ENCODE measurements at places on chromosomes 12 and 14.

DNA sequence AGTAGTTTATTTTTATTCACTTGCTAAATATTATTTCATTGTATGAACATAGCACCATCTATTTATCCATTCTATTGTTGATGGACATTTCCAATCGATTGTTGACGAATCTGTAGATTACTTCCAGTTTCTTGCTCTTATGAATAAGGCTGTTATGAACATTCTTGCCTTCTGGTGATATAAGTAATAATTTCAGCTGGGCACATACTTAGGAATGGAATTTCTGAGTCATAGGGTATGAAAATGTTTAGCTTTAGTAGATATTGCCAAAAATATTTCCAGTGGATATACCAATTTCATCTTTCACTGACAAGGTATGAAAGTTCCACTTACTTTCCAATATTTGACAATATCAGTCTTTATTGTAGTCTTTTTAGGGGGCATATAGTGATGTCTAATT, 468.5 kb downstream of the ETNK1 start:
- peaks cover 3% of the 10 kb centered on the region for H3K4me1 ChIP-seq
- no peak for DNase-seq
- no peak overlapping the region for H3K4me3 ChIP-seq
- H3K27ac ChIP-seq: no peak overlapping the region

- H3K27ac ChIP-seq: no peak overlapping the region
- H3K4me3 ChIP-seq: no peak overlapping the region
- H3K4me1 ChIP-seq: peaks cover 5% of the 10 kb centered on the region
- H3K36me3 ChIP-seq: no peaks in the 10 kb centered on the region
Observed at GRCh38 chr14:65940056-65940735, 527.7 kb downstream of the FUT8 start.

- H3K27me3 ChIP-seq: no peaks in the 10 kb centered on the region
- H3K36me3 ChIP-seq: no peaks in the 10 kb centered on the region
- H3K27ac ChIP-seq: no peak overlapping the region
Observed at GRCh38 chr14:73058922-73059673, 764 bp downstream of the RBM25 start.

- DNase-seq: no peak
- H3K4me3 ChIP-seq: peak overlapping the region; percentile 93
- no peaks in the 10 kb centered on the region for H3K36me3 ChIP-seq
- H3K27ac ChIP-seq: peak overlapping the region; percentile 50
- H3K27me3 ChIP-seq: peaks cover 24% of the 10 kb centered on the region
- H3K4me1 ChIP-seq: peaks cover 34% of the 10 kb centered on the region
Observed at GRCh38 chr12:79688376-79689060, 2.2 kb downstream of the PAWR start.

GRCh38 chr12:83538361-83538965, 851.8 kb downstream of the TMTC2 start:
- DNase-seq: no peak
- H3K27ac ChIP-seq: no peak overlapping the region
- H3K27me3 ChIP-seq: no peaks in the 10 kb centered on the region
- H3K36me3 ChIP-seq: no peaks in the 10 kb centered on the region

- H3K36me3 ChIP-seq: peaks cover 10% of the 10 kb centered on the region
- no peaks in the 10 kb centered on the region for H3K27me3 ChIP-seq
- no peak overlapping the region for H3K4me3 ChIP-seq
- no peak for DNase-seq
Observed at GRCh38 chr14:31071151-31071550, 45.0 kb upstream of the STRN3 start.

- no peak overlapping the region for H3K27ac ChIP-seq
- no peak overlapping the region for H3K4me3 ChIP-seq
- H3K36me3 ChIP-seq: no peaks in the 10 kb centered on the region
- peaks cover 14% of the 10 kb centered on the region for H3K4me1 ChIP-seq
- H3K27me3 ChIP-seq: no peaks in the 10 kb centered on the region
- no peak for DNase-seq
Observed at GRCh38 chr12:67765776-67766766, 117.5 kb downstream of the DYRK2 start.

GRCh38 chr12:5343711-5344110, 88.2 kb upstream of the NTF3 start:
- H3K4me1 ChIP-seq: no peaks in the 10 kb centered on the region
- no peaks in the 10 kb centered on the region for H3K27me3 ChIP-seq
- no peak overlapping the region for H3K27ac ChIP-seq
- H3K36me3 ChIP-seq: no peaks in the 10 kb centered on the region
- H3K4me3 ChIP-seq: no peak overlapping the region
- DNase-seq: no peak

- H3K4me3 ChIP-seq: no peak overlapping the region
- H3K36me3 ChIP-seq: no peaks in the 10 kb centered on the region
- H3K27ac ChIP-seq: no peak overlapping the region
- H3K27me3 ChIP-seq: no peaks in the 10 kb centered on the region
- peaks cover 34% of the 10 kb centered on the region for H3K4me1 ChIP-seq
Observed at GRCh38 chr12:105485321-105485910, 154.9 kb downstream of the C12orf75 start.

DNA sequence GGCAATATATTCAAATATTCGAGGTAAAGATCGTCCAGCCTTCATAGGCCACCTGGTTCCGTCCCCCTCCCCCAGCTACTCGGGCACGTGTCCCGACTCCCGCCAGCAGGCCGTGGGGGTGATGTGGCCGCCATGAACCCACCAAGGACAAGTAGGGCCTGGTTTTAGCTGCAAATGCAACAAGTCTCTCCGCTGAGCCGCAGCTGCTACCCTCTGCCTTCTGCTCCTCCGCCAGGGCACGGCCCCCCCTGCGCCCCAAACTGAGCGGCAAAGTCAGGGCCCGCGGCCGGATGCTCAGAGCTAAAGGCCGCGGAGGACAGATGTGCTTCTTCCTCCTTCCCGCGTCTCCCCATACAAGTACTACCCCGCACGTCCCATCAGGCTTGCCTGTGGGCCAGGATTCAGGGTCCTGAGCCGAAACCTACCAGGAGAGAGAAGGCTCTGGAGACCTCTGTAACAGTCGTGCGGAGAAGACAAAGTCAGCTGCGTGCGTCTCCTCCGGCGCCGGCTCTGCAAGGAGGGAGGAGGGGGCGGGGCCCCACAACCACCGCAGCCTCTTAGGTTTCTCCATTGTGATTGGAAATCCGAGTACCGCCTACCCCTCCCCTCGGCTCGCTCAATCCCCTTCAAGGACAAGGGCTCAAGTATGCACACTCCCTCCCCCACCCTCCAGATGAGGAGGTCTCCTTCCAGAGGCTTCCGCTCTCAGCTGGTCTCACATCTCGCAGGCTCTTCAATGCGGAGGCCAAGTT, at the start of gene LDHB:
Gene LDHB (minus strand): TSS at position 517 of the 752 bp plus-strand sequence. CDS start 3,171 bp downstream, outside the sequence.
- H3K4me3 ChIP-seq: peak within 1 kb of the TSS; percentile 97
- peak within 1 kb of the TSS; percentile 100 for H3K27ac ChIP-seq
- H3K4me1 ChIP-seq: peaks cover 41% of the 10 kb centered on the region
- H3K27me3 ChIP-seq: no peaks in the 10 kb centered on the region
- H3K36me3 ChIP-seq: peaks cover 19% of the 10 kb centered on the region

- H3K36me3 ChIP-seq: no peaks in the 10 kb centered on the region
- peak; percentile 63 for DNase-seq
- H3K27ac ChIP-seq: no peak overlapping the region
Observed at GRCh38 chr14:88013750-88014349, 8.9 kb downstream of the GPR65 start.

DNA sequence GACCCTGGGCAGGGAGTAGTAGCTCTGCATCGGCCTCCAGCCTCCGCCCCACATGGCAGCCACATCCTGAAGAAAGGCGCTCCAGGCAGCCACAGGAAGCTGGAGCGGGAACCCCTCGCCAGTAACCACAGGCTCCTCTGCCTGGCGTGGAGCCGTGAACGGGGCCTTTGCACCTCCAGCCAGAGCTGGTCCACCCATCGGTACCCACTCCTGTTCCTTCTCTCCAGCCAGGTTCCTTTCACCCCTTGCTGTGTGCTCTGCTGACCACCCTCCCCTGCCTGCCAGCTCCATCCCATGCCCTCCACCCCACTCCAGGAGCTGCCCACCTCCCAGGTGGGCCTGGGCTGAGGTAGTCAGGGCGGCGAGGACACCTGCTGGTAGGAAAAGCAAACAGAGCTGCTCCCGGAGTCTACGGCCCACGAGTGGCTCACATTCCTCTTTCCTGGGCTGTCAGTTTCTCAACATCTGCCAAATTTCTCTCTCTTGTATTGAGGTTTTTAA, 2.7 kb downstream of the TGFB3 start:
- H3K4me3 ChIP-seq: peak overlapping the region; percentile 88
- no peaks in the 10 kb centered on the region for H3K36me3 ChIP-seq
- peaks cover 33% of the 10 kb centered on the region for H3K4me1 ChIP-seq
- peaks cover 17% of the 10 kb centered on the region for H3K27me3 ChIP-seq
- peak; percentile 31 for DNase-seq
- no peak overlapping the region for H3K27ac ChIP-seq

- no peaks in the 10 kb centered on the region for H3K27me3 ChIP-seq
- no peak overlapping the region for H3K4me3 ChIP-seq
- peaks cover 27% of the 10 kb centered on the region for H3K4me1 ChIP-seq
- no peak for DNase-seq
- no peaks in the 10 kb centered on the region for H3K36me3 ChIP-seq
Observed at GRCh38 chr12:120067084-120067869, 49.3 kb downstream of the RAB35 start.

GRCh38 chr12:115998119-115998633, 279.3 kb downstream of the MED13L start:
- H3K27me3 ChIP-seq: no peaks in the 10 kb centered on the region
- no peak for DNase-seq
- peaks cover 11% of the 10 kb centered on the region for H3K4me1 ChIP-seq
- no peak overlapping the region for H3K4me3 ChIP-seq
- peaks cover 7% of the 10 kb centered on the region for H3K36me3 ChIP-seq

GRCh38 chr12:96473394-96474093, 15.8 kb upstream of the CFAP54 start:
- H3K4me1 ChIP-seq: no peaks in the 10 kb centered on the region
- DNase-seq: no peak
- H3K27ac ChIP-seq: no peak overlapping the region
- H3K36me3 ChIP-seq: no peaks in the 10 kb centered on the region

DNA sequence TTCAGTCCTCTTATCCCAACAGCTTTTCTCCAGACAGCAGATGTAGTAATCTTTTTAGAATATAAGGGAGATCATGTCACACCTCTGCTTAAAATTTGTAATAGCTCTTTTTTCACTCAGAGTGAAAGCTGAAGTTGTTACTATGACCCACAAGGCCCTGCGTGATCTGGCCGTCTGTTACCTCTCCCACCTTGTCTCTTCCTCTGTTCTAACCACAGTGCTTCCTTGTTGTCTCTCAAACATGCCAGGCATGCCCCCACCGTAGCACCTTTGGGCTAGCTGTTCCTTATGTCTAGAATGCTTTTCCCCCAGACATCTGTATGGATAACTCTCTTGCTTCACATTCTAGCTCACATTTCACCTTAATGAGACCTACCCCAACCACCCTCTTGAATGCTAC, 6.5 kb downstream of the NECAP1 start:
- H3K27ac ChIP-seq: no peak overlapping the region
- no peaks in the 10 kb centered on the region for H3K27me3 ChIP-seq
- H3K4me1 ChIP-seq: peaks cover 9% of the 10 kb centered on the region

DNA sequence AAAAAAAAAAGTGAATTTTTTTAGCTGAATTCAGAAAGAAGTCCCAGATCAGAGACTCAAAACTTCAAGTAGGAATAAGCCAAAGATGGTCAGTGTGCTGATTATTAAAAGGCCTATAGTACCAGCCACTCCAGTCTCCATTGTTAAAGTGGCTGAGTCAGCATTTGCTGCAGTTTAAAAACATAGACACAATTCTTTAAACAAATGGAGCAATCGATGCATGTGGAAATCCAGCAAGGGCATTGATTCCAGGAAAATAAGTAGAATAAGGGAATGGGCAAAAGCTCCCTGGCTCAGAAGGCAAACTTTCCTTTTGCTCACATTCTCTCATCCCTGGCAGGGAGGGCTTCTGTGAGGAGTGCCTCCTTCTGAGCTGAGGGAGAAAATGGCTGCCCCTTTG, 317.6 kb downstream of the LRIG3 start:
- H3K27me3 ChIP-seq: peaks cover 3% of the 10 kb centered on the region
- DNase-seq: no peak
- H3K4me3 ChIP-seq: no peak overlapping the region
- no peaks in the 10 kb centered on the region for H3K36me3 ChIP-seq
- H3K4me1 ChIP-seq: no peaks in the 10 kb centered on the region
- H3K27ac ChIP-seq: peak overlapping the region; percentile 78

GRCh38 chr12:94191811-94192210, 43.4 kb downstream of the PLXNC1 start:
- DNase-seq: no peak
- H3K4me3 ChIP-seq: no peak overlapping the region
- H3K4me1 ChIP-seq: no peaks in the 10 kb centered on the region
- peaks cover 10% of the 10 kb centered on the region for H3K36me3 ChIP-seq
- H3K27ac ChIP-seq: no peak overlapping the region
- no peaks in the 10 kb centered on the region for H3K27me3 ChIP-seq

DNA sequence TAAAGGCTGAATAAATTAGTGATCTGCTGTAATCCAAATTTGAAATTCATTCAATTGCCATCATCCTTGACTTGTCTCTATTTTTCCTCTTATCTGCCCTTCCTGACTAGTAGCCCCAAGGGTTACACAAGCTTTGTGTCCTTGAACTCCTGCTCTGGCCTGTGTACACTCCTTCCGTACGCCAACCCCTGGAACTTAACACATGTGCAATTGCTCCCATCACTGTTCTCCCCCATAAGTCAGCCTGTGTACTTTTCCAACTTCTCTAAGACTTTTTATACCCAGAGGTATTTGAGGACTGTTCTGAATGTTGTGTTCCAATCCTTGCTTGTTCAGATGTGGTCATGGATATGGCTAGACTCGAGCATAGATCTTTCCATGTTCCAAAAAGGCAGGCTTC, 171.1 kb upstream of the G2E3 start:
- no peaks in the 10 kb centered on the region for H3K27me3 ChIP-seq
- no peaks in the 10 kb centered on the region for H3K4me1 ChIP-seq
- DNase-seq: no peak
- H3K36me3 ChIP-seq: no peaks in the 10 kb centered on the region

DNA sequence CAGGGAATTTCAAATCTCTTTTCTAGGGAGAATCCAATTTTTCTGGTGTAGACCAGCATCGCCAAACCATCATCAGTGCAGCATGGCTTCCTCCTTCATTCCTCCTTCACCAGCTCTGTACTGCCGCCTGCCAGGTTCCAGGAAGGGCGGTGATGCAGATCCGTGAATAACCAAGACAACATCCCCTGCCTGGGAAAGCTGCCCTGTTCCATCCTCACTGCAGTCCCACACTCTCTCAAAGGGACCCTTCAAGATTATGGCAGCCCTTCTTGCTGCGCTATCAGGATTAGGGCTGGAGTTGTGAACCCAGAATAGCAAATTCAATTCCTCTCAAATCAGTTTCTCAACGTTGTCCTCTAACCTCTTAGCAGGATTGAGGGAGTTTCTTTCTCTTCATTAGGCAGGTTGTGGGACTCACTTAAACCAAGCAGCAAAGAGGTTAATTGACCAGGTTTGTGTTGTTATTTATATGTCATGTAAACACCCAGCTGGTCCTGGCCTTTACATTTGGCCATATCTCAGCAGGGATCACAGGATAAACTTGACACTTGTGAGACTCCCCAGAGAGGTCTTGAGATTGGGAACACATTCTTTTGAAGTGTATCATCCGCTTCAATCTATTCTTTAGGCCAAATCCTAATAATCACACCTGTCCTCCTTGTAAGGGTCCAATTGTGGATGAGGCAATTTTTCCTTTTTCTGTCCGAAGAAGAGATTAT, 26.2 kb downstream of the TMEM30B start:
- peaks cover 33% of the 10 kb centered on the region for H3K27me3 ChIP-seq
- H3K4me3 ChIP-seq: no peak overlapping the region
- peaks cover 12% of the 10 kb centered on the region for H3K4me1 ChIP-seq

Data from neural crest cell (in vitro differentiated cells).